ENCODE measurements at places on chromosomes 12 and 14.

DNA sequence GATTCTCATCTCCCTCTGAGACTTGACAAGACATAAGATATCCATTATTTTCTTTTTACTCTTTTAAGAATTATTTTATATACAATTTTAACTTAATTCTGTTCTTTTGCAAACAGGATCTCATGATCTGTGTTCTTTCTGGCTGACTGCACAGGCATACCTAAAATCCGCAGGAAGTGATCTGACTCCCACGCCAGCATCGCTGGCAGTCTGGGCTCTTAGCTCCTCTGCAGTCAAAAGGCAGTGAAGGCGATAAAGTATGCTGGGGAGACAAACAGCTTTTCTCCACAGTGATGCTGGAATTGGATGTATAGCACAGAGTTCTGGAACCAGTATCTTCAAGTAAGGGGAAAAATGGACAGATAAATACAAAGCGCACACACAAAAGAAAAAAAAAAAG, 52.4 kb downstream of the DICER1 start:
- DNase-seq: no peak

- DNase-seq: peak; percentile 92
These were observed 14.6 kb upstream of the PNMA1 start for GRCh38 chr14:73728717-73729330.

- DNase-seq: no peak
These were observed 19.4 kb downstream of the MYRFL start for GRCh38 chr12:69844416-69844815.

DNA sequence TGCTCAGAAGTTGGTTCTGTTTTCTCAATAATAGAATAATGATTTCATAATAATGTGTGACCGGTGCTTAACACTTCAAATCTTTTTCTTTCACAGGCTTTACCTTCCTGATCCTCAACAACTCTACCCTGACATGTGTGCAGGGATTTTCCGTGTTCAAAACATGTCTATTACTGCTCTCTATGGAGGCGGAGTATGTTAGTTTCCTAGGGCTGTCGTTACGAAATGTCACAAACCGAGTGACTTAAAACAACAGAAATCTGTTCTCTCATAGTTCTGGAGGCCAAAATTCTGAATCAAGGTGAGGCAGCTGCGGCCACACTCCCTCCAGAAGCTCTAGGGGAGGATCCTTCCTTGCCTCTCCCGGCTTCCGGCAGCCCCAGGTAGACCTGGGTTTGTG, 186.2 kb upstream of the VASH1 start:
- no peak for DNase-seq

GRCh38 chr12:3670083-3670620, 82.8 kb downstream of the CRACR2A start:
- DNase-seq: no peak

DNA sequence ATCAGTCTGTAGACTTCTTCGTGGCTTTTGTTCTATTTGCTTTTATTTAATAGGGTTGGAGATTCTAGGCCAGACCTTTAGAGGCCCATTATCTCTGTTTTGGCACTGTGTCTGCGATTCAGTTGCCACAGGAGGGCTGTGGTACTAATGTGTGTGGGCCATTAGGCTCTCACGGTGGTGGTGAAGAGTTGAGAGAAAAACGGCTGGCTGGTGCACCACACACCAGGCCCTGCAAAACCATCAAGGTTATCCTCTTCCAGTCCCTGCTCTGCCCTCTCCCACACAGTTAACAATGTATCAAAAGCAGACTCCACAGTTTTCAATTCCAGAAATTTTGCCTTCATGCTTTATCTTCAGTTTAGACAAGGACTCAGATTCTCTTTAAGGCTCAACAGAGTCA, 97.7 kb downstream of the MYF5 start:
- no peak for DNase-seq

All from activated CD4-positive, alpha-beta T cell treated with anti-CD3 and anti-CD28 coated beads, Interleukin-2, amount 50 U/mL, for 1 hour (primary cell).